CD8-positive, alpha-beta T cell (primary cell): ENCODE measurements at places on chromosomes 7 and 10.

DNA sequence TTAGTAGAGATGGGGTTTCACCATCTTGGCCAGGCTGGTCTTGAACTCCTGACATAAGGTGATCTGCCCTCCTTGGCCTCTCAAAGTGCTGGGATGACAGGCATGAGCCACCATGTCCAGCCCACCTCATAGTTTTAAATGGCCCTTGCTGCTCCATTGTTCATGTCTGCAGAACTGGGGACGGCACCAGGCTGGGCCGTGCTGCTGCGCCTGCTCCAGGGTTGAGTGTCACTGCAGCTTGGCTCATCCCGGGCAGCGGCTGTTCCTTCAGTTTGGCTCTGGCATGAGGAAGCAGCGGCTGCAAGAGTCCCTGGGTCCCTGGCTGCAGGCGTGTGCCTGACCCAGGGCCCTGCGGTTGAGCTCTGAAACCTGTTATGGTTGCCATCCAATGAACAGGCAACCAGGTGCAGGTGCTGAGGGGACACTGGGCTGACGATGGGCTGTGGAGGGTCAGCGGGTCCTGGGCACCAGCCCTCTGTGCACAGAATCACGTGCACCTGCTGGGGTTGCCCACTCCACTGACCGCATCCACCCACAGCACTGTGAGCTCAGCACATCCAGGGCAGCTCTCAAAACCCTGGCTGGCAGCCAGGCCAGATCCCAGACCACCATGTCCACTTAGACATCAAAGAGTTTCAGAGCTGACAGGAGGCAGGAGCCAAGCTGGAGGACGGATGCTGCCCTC lies 70.2 kb upstream of the PPP2R2D start:
- no peak for DNase-seq

DNA sequence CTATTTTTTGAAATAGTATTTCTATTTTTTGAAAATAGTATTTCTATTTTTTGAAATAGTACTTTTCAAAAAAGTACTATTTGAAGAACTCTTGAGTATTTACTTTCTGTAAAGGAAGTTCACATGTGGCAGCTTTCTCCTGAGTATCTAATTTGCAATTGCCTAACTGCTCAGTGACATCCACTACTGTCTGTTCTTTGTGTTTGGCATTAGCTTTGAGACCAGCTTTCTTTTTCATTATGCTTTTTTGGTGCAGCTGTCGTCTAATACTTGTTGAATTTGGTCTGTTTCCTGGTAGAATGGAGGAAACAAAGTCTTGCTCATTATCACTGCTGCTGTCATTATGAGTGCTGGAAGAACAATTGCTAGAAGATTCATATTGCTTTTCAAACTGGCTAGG lies 99.1 kb downstream of the BMPR1A start:
- no peak for DNase-seq

DNA sequence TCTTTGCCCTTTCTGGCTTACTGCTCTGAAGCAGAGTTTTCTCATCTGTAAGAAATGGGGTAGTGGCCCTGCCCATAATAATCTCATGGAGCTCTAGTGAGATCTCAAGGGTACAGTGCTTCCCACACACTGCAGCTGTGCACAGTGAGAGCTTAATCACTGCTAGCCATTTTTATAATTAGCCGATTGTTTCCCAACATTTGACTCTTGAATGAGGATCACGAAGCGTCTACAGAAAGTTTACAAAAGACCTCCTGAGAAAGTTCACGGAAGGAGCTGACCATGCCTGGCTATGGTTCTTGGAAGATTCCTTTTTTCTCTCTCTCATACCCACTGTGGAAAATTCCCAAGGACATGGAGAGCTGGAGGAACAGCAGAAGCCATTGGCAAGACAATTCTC lies 70.4 kb downstream of the FAM171A1 start:
- no peak for DNase-seq

GRCh38 chr10:86439544-86439943 lies 72.9 kb upstream of the GRID1 start:
- no peak for DNase-seq

- DNase-seq: no peak
Observed at GRCh38 chr10:117132751-117133231, 5.3 kb downstream of the VAX1 start.

GRCh38 chr10:131260031-131260430 lies 51.5 kb downstream of the TCERG1L start:
- no peak for DNase-seq

DNA sequence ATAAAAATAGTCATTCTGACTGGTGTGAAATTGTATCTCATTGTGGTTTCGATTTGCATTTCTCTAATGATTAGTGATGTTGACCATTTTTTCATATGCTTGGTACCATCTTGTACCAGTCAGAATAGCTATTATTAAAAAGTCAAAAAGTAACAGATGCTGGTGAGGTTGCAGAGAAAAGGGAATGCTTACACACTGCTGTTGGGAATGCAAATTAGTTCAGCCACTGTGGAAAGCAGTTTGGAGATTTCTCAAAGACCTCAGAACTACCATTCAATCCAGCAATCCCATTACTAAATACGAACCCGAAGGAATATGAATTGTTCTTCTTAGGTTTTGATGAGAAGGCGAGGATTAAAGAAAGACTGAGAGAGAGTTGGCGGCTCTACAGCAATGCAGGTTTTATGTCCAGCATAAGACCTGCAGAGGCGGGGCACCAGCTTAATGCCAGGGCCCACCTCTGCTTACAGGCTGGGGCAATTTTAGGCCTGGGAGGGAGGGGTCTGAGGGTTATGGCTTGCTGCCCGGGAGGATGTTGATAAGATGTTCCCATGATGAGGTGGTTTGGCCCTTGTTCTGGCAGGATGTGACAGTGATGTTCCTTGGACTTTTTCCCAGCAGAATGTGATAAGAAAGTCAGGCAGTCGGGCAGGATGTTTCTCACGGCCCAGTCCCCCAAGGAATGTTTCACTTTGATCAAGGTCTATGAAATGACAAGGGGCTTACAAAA lies 74.4 kb downstream of the MEST start:
- no peak for DNase-seq

- DNase-seq: no peak
Observed at GRCh38 chr7:138797715-138798320, at the start of the genes ATP6V0A4 and TMEM213. Gene ATP6V0A4, minus strand, starts transcription at chr7:138798196. Its CDS starts 26,949 bp downstream, at chr7:138771247. Gene TMEM213, plus strand, starts transcription at chr7:138797994. Its CDS starts 111 bp downstream, at chr7:138798105.

DNA sequence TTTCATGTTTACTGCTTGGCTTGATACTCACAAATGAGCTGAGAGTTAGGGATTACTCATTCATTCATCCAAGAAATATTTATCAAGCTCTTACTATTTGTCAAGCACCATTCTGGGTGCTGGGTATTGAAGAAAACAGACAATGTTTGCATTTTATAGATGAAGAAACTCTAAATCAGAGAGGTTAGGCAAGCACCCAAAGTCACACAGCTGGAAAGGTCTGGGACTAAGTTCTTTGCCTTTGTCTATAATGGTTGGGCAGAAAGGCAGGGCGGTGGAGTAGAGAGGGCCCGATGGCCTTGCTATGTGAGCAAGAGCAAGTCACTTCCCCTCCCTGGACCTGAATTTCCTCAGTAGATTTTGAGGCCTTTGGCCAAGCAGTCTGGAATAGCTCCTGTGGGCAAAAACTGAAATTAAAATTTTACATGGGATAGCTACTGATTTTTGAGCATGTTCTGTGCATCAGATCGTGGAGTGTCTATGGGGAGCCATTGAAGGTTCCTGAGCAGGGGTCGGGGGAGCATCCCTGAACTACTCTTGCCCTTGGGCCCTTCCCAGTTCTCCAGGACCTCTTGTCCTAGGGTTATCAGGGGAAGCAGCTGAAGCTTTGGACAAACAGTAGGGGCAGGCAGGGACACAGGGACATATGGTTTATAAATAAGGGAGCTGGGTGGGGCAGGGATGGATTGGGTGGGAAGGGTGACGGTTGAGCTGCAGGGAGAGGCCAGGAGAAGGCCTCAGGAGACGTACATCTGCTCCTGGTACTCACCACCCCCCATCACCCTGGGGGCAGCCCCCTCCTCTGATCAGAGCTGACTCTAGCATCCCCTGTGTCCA lies 23.3 kb downstream of the AQP1 start:
- no peak for DNase-seq

GRCh38 chr7:111568419-111568818 lies 6.1 kb upstream of the IMMP2L start:
- no peak for DNase-seq

- no peak for DNase-seq
Observed at GRCh38 chr7:142356166-142356565, 98.3 kb upstream of the PRSS58 start.

- DNase-seq: peak; percentile 17
Observed at GRCh38 chr10:59887006-59887405, 19.4 kb downstream of the CCDC6 start.

DNA sequence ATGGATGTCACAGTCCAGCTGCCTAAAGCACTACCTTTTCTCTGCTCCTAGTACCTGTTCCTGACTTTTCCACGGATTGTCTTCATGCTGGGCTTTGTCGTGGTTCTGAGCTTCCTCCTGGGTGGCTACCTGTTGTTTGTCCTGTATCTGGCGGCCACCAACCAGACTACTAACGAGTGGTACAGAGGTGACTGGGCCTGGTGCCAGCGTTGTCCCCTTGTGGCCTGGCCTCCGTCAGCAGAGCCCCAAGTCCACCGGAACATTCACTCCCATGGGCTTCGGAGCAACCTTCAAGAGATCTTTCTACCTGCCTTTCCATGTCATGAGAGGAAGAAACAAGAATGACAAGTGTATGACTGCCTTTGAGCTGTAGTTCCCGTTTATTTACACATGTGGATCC lies 1.3 kb upstream of the INTS15 start:
- no peak for DNase-seq

DNA sequence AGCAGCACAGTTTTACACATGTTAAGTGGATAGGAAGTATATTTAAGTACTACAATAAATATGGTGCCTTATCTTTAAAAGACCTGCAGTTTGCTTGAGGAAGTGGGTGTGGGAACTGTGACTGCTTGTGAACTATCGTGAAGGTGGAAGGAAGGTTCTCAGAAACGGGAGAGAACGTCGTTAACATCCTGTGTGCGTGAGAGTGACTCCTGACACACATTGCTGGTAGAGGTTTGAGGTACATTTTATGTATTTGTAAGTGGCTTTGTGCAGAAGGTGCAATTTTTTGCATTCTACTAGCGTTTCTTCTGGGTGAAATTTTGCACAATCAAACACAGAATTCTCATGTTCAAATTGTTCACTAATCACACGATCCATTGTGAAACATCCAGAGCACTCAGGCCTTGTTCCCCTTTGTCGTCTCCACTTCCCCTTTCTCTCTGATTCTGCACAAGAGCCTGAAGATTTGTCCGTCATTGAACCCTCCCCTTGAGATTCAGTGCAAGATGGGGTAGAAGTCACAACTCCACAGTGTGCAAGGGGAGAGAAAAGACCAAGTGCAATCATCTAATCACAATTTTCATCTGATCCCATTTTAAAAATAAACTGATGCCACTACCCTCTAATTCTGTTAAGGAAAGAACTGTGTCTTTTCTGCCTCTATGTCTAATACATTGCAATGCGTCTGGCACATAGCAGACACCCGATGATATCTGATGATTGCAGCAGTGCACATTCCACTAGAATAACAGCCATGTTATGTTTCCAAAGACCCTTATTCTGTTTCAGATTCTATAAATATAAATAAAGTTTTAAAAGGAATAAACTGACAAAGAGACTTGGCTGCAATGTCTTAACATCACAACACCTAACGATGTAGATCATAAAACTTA lies 279.9 kb downstream of the NEBL start:
- DNase-seq: no peak

- DNase-seq: no peak
Observed at GRCh38 chr10:26448292-26448691, 10.2 kb downstream of the APBB1IP start.
